ENCODE measurements at places on chromosomes 3 and 15.

- DNase-seq: no peak
These were observed 43.4 kb downstream of the NIPA2 start for GRCh38 chr15:22881739-22882440.

DNA sequence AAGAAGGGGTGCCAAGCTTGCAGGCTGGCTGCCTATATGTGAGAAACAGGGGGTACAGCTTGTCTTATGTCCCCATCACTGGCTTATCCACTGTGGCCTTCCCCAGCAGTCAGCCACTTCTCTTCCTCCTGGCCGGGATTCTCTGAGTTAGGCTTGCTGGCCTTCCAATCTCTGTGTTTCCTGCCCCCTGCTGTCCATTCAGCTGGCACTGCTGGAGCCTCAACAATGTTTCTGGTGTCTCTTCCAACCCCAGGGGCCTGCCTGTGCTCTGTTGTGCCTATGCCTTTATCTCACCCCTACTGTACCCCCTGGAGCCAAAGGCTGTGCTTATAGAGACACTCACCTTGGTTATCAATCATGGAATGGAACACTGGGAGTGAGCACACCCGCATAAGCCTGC, 36.5 kb downstream of the ANAPC13 start:
- DNase-seq: peak; percentile 3

- DNase-seq: no peak
These were observed 43.3 kb upstream of the SLCO2A1 start for GRCh38 chr3:134072881-134073582.

DNA sequence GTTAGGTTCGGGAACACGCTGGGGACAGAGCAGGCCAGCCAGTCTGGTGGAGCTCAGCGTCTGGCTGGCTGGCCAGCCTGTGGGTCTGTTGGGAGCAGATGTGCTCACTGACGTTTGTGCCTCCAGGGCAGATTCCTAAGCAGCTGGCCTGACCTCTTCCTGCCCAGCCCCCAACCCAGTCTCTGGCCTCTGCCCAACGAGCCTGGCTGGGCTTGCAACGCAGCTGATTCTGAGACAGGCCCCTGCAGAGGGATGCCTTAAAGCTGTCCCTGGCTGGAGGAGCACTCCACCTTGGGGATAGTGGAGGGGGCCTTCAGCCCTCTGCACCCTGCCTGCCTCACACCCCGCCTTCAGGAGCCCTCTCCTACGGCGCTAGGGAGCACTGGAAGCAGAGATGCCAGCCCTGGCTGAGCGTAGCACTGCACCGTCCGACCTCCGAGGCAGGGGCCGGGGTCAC, 46.0 kb downstream of the KLF13 start:
- no peak for DNase-seq

GRCh38 chr15:77015646-77016320, 20.9 kb downstream of the PSTPIP1 start:
- DNase-seq: no peak

DNA sequence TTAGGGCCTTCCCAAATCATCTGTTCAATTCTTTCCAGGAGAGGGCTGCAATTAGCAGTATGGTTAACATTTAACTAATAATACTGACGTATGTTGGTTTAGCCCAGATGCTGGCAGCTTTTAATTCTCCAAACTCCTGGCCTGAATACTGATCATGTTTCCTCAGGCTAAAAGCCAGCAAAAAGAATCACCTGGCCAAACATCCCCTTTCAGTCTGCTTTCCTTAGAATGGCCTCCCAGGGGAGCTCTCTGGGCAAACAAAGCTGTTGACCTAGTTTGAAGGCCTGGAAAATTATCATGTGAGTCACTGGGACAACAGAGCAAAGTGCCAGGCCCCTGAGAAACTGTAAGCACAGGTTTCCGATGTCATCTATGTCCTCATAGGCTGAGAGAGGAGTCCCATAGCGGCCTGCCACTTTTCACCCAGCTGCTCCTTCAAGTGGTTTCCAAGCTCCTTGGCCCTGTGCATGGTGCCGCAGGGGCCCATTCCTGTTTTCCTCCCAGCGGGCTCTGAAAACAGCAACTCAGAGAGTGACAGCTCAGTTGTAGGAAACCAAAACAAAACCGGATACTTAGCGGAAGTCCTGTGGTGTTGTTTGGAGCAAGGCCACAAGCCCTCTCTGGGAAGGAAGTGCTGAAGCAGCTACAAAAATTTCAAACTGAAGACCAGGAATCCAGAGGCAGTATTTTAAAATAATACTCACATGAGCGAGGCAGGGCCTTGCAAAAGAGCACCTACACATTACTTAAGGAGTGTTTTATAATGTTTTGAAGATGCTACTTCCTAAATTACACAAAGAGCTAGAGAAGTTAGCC, 36.5 kb upstream of the RAB11A start:
- peak; percentile 49 for DNase-seq

- DNase-seq: no peak
These were observed 173.0 kb downstream of the EBLN2 start for GRCh38 chr3:73234354-73235014.

GRCh38 chr3:70090322-70090913, 90.9 kb downstream of the SAMMSON start:
- DNase-seq: no peak

DNA sequence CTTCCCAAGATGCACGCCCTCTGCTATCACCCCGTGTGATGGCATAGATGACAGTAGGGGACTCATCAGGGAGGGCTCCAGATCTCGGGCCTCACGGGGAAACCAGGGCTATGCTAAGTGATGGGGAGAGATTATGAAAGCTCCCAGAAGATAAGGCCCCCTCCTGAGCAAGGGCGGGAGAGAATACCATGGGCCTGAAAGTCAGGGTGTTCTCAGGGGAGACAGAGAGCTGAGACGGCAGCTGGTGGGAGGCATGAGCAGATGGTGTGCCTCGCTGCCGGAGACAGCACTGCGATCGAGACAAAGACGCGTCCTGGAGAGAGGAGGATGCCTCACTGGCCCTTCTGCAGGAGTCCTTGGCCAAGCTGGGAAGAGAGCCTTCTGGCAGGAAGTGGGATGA, 106.5 kb upstream of the ADPGK start:
- no peak for DNase-seq

DNA sequence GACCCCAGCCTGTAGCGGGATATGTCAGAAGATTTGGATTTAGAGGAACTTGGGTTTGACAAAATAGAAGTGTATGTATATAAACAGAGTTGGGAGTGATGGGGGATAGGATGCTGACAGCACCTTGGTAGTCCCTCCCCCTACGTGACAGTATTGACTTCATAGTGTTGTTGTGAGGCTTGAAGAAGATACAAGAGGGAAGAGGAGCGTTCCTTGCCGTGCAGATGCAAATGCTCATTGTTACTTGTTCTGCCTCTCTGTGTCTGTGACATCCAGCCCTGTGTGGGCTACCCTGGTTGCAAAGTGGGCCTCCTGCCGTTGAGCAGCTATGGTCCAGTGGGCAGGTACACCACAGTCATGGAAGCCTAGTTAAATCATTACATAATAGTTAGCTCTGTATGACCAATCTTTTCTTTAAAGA, 45.0 kb downstream of the SMAD3 start:
- no peak for DNase-seq

GRCh38 chr15:40137303-40138200, 23.3 kb upstream of the BUB1B start:
- no peak for DNase-seq

DNA sequence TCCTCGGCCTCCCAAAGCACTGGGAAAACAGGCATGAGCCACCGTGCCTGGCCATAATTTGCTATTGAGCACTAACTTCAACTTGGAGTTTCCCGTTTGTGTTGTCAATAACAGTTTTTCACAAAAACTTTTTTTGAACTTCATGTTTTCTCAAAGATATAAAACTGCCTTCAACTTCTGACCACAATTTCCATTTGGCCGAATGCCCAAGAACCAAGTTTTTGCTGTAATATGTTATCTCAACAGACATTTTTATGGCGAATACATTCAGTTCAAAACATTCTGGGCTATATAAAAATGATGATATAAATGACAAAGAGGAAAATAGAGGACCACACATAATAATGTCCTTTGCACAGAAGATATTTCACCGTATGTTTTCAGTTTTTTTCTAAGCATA, 56.4 kb downstream of the NEDD4 start:
- DNase-seq: no peak

Data from CD4-positive, alpha-beta T cell (primary cell).